Breast epithelium (tissue), 4 donors: ENCODE measurements at places on chromosomes 4 and X.

DNA sequence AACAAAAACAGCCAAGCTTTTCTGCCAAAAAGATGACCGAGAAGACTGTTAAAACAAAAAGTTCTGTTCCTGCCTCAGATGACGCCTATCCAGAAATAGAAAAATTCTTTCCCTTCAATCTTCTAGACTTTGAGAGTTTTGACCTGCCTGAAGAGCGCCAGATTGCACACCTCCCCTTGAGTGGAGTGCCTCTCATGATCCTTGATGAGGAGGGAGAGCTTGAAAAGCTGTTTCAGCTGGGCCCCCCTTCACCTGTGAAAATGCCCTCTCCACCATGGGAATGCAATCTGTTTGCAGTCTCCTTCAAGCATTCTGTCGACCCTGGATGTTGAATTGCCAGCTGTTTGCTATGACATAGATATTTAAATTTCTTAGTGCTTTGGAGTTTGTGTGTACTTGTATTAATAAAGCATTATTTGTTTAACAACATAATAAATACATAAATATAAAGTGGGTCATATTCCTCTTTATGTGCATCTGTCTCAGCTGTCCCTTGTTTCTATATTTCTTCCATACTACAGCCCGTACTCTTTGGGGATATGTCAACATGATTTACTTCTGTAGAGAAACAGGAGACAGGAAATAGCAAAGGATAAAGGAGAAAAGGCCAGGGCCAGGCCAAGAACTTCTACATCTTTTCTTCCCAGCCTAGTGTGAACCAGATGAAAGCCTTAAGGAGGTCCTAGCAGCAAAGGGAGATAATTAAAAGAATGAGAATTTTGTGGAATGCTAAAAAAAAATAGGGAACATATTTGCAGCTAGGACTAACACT lies 667 bp downstream of the PTTG2 start:
- no peak for DNase-seq

GRCh38 chr4:107115185-107115847 lies 79.2 kb upstream of the DKK2 start:
- no peak for DNase-seq

DNA sequence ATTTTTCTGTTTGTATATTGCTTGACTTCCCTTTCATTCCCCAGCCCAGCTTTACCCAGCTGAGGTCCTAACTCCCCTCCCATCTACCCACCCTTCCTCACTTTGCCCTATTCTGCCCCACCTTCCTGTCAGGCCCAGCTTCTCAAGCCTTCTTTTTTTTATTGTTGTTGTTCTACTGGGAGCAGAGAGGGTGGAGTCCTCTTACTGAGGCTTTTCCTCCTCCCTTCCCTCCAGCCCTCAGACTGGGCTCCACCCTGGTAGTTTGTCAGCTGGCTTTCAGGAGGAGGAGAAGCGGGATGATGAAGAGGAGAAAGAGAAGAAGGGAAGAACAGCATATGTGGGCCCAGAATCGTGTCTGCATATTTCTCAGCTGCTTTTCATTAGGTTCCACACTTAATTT lies 3.2 kb upstream of the KLF8 start:
- DNase-seq: no peak

- DNase-seq: no peak
Measured at GRCh38 chr4:184648054-184648312, 1.3 kb downstream of the CASP3 start.

- DNase-seq: no peak
Measured at GRCh38 chr4:38123555-38123954, 163.4 kb downstream of the PTTG2 start.

DNA sequence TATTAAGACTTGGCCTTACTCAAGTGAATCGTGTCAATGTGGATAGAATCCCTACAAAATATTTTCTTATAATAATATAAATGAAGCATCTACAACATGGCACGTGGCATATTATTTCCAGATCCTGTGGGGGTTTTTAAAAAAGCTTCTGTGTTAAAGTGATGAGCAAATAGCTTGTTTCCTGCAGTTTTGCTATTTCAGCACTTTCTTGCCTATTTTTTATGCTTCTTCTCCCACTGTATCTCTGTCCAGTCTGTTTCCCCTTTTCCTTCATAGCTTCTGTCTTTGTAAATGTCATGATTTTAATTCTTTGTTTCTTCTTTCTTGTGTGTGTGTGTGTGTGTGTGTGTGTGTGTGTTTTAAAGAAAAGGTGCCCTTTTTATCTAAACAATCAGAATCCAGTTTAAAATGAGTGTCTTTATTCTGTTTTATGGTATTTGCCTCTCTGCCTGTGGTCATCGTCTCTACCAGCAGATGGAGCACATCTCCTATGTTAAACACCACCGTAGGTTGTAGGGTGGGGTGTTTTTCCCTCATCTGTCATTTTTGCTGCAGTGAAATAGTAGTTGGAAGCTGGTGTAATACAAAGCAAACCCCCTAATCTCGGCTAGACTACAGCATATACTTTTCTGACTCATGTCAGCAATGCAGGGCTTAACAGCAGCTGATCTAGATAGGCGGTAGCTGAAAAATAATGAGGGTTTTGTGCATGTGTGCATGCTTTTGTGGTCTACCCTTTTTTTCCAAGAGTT lies 33.1 kb downstream of the FTHL17 start:
- DNase-seq: no peak

GRCh38 chrX:136691028-136691809 lies 43.3 kb downstream of the CD40LG start:
- DNase-seq: no peak

GRCh38 chrX:72392816-72393800 lies 87.4 kb upstream of the CITED1 start:
- no peak for DNase-seq

- DNase-seq: peak; percentile 40
Measured at GRCh38 chr4:165131247-165131832, 18.7 kb upstream of the TMEM192 start.

DNA sequence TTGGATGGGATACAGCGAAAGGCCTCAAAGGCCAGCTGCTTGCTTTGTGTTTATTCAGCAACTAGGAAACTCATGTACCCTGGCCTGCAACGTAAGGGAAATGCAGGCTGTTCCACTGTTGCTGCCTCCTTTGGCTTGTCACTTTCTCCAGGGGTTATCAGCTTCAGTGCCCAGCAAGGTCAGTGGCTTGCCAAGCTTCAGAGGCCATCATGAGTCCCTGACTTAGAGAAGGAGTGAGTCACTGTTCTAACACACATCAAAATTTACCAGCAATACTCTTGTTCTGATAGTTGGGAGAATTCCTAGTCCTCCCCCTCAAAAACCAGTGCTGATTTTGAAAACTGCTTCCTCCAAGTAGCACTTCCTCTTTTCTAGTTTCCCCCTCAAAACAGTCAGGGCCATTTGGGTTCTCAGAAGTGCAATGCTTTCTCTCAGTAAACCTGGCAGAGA lies 250.8 kb downstream of the ARHGAP24 start:
- DNase-seq: no peak

- DNase-seq: no peak
Measured at GRCh38 chr4:68951078-68951805, at the start of gene UGT2A3. Gene UGT2A3, minus strand, starts transcription at chr4:68951804. Its CDS starts 44 bp downstream, at chr4:68951760.

- DNase-seq: no peak
Measured at GRCh38 chrX:137363559-137363958, 202.4 kb upstream of the ZIC3 start.

DNA sequence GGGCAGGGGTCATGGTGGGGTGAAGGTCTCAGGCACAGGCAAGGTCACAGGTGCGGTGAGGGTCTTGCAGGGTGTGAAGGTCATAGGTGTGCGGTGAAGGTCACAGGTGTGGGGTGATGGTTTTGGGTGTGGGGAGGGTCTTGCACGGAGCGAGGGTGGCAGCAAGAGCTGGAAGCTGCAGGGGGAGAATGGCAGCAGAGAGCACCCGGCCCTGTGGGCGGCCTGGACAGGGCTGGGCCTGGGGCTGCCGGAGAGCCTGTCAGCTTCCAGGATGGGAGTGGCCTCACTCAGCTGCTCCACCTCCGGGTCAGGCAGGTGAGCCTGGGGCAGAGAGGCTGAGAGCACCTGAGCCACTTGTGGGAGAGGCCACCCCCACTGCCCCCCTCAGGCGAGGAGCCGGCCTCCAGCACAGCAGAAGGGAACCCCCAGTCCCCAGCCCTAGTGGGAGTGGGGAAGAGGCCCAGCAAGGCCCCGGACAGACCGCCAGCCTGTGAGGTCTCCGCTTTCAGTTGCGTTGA lies 1.5 kb downstream of the MSANTD1 start:
- DNase-seq: no peak

GRCh38 chr4:184145596-184145995 lies 72.1 kb downstream of the ENPP6 start:
- no peak for DNase-seq

GRCh38 chr4:29002151-29002550 lies 1718.0 kb upstream of the PCDH7 start:
- DNase-seq: no peak

DNA sequence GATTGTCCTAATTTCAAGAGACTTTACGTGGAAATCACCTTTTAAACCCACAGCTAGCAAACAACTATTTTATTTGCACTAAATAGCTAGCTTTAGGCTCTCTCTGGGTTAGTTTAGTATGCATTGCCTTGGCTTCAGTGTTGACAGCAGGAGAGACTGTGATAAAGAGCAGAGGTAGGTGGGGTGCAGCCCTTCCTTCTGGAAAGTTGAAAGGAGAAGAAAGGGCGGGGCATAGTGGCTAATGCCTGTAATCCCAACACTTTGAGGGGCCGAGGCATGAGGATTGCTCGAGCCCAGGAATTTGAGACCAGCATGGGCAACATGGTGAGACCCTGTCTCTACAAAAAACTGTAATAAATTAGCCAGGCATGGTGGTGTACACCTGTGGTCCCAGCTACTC lies 29.0 kb upstream of the TMEM154 start:
- DNase-seq: no peak

DNA sequence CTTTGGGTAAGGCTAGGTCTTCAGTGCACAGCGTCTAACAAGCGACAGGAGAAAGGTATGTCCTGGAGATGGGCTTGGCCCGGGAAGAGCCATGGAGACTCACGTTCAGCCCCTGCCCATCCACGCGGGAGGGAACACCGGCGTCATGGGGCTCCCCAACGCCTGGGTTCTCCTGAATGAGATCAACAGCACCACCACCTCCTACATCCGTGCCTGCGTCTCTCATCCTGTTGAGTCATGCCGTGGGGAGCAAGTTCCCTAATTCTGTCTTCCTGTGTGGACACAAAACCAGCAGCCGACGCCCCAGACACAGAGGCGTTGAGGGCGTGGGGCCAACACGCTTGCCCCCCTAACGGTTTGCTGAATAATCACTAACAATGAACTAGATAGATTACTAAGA lies 20.1 kb upstream of the IL3RA start:
- peak; percentile 26 for DNase-seq

DNA sequence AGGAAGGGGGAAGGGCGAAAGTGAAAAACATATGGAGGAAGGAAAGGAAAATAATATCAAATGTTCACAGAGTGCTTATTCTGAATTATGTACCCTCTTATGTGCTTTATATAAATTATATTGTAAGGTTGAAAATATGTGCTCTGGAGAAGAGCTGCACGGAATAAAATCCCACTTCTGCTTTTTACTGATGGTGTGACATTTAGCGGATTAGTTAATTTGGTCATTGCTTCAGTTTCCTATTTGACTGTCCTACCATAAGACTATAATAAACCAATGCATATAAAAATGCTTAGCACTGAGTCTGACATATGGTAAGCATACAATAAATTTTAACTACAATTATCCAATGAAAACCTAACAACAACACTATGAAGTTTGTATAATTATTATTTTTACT lies 86.2 kb downstream of the NPFFR2 start:
- DNase-seq: no peak

GRCh38 chrX:107561468-107562215 lies 66.7 kb upstream of the PRPS1 start:
- no peak for DNase-seq
